ENCODE measurements at places on chromosomes 2 and 18. TPM values are rescaled to one million over a fixed set of nuclear protein-coding genes. Genes with fewer than 3 reads are reported as not detected.

SLC8A1 gene
- 2.1 TPM for total RNA-seq

RESP18 gene
- not detected for total RNA-seq

PDCD1 gene
- not detected for total RNA-seq

MYOM1 gene
- not detected for total RNA-seq

NPPC gene
- not detected for total RNA-seq

CHRND gene
- total RNA-seq = not detected

SCYGR4 gene
- total RNA-seq = not detected

KLF7 gene
- 53.7 TPM for total RNA-seq

ATP9B gene
- 18.2 TPM for total RNA-seq

GRP gene
- total RNA-seq = not detected

CNRIP1 gene
- total RNA-seq = 73.8 TPM

RGPD3 gene
- not detected for total RNA-seq

STPG4 gene
- total RNA-seq = 0.53 TPM

MYO3B gene
- not detected for total RNA-seq

NBAS gene
- 41.2 TPM for total RNA-seq

SCYGR2 gene
- total RNA-seq = not detected

SP9 gene
- not detected for total RNA-seq

FBLN7 gene
- 2.1 TPM for total RNA-seq

ADD2 gene
- total RNA-seq = not detected
